Activated naive CD8-positive, alpha-beta T cell treated with anti-CD3 and anti-CD28 coated beads, Interleukin-2, amount 10 ng/mL, durations not matched to agents 7 days and 5 days (primary cell): ENCODE measurements at places on chromosomes 1 and 21. TPM values are rescaled to one million over a fixed set of nuclear protein-coding genes. Genes with fewer than 3 reads are reported as not detected.

Gene HSPB7
- total RNA-seq: not detected

- H3K27ac ChIP-seq: no peak overlapping the region
- H3K4me3 ChIP-seq: no peak overlapping the region
- peaks cover 29% of the 10 kb centered on the region for H3K4me1 ChIP-seq
- H3K27me3 ChIP-seq: no peaks in the 10 kb centered on the region
- H3K36me3 ChIP-seq: peaks cover 38% of the 10 kb centered on the region
Measured at GRCh38 chr1:11746795-11747487, 11.0 kb downstream of the AGTRAP start.

- H3K4me3 ChIP-seq: no peak overlapping the region
- peak; percentile 40 for DNase-seq
- H3K36me3 ChIP-seq: no peaks in the 10 kb centered on the region
- no peak overlapping the region for H3K27ac ChIP-seq
- peaks cover 6% of the 10 kb centered on the region for H3K4me1 ChIP-seq
Measured at GRCh38 chr1:48227165-48228013, 4.9 kb downstream of the SLC5A9 start.

DNA sequence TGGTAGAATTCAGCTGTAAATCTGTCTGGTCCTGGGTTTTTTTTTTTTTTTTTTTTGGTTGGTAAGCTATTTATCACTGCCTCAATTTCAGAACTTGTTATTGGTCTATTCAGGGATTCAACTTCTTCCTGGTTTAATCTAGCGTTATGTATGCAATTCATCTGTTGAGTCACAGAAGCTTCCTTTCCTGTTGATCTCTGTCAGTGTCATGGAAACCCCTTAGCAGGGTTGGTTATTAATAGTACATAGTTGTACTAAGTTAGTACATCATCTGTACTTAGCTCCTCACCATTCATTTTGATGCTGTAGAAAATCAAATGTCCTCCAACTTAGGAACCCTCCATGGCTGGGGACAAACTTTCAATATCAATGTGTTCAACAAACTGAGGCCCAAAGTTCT, 51.0 kb upstream of the BARHL2 start:
- peaks cover 13% of the 10 kb centered on the region for H3K27me3 ChIP-seq
- no peak overlapping the region for H3K4me3 ChIP-seq
- no peak for DNase-seq
- peaks cover 4% of the 10 kb centered on the region for H3K4me1 ChIP-seq
- no peak overlapping the region for H3K27ac ChIP-seq

- no peak overlapping the region for H3K27ac ChIP-seq
- H3K4me1 ChIP-seq: peaks cover 12% of the 10 kb centered on the region
- peaks cover 1% of the 10 kb centered on the region for H3K36me3 ChIP-seq
- H3K4me3 ChIP-seq: no peak overlapping the region
Measured at GRCh38 chr1:160993544-160994193, 27.3 kb downstream of the F11R start.

Gene VSIG8
- total RNA-seq: not detected

- DNase-seq: no peak
- peak overlapping the region; percentile 32 for H3K27ac ChIP-seq
- no peak overlapping the region for H3K4me3 ChIP-seq
- H3K4me1 ChIP-seq: peaks cover 9% of the 10 kb centered on the region
- no peaks in the 10 kb centered on the region for H3K27me3 ChIP-seq
Measured at GRCh38 chr1:212782422-212783154, 9.0 kb downstream of the NSL1 start.

Gene TRIM33
- 43.8 TPM for total RNA-seq

GRCh38 chr1:115670476-115671175, 28.9 kb downstream of the VANGL1 start:
- DNase-seq: no peak
- H3K27me3 ChIP-seq: peaks cover 2% of the 10 kb centered on the region
- no peak overlapping the region for H3K4me3 ChIP-seq
- peaks cover 16% of the 10 kb centered on the region for H3K36me3 ChIP-seq

- H3K27me3 ChIP-seq: peaks cover 9% of the 10 kb centered on the region
- H3K27ac ChIP-seq: no peak overlapping the region
- DNase-seq: no peak
- no peaks in the 10 kb centered on the region for H3K36me3 ChIP-seq
- H3K4me1 ChIP-seq: peaks cover under 1% of the 10 kb centered on the region
- H3K4me3 ChIP-seq: no peak overlapping the region
Measured at GRCh38 chr21:17660452-17660851, 47.8 kb upstream of the BTG3 start.

DNA sequence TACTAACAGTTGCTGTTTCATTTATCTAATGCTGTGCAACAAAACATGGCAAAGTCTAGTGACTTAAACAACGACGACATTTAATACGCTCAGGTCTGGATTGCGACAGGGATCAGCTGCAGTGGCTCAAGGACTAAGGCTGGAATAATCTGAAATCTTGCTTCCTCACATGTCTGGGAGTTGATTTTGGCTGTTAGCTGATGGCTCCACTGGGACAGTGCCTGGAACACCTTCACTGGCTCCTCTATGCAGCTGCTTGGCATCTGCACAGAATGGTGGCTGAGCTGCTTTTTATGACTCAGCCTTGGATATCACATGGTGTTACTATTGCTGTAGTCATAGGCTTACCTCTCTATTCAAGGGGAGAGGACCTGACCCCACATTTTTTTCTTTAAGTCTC, 24.0 kb upstream of the BTG3 start:
- H3K4me1 ChIP-seq: no peaks in the 10 kb centered on the region
- no peaks in the 10 kb centered on the region for H3K27me3 ChIP-seq
- no peak overlapping the region for H3K27ac ChIP-seq
- H3K4me3 ChIP-seq: no peak overlapping the region
- peaks cover 1% of the 10 kb centered on the region for H3K36me3 ChIP-seq

- H3K27ac ChIP-seq: no peak overlapping the region
- H3K36me3 ChIP-seq: no peaks in the 10 kb centered on the region
- H3K4me1 ChIP-seq: no peaks in the 10 kb centered on the region
- no peaks in the 10 kb centered on the region for H3K27me3 ChIP-seq
Measured at GRCh38 chr1:43315963-43316737, 15.4 kb downstream of the TIE1 start.

DNA sequence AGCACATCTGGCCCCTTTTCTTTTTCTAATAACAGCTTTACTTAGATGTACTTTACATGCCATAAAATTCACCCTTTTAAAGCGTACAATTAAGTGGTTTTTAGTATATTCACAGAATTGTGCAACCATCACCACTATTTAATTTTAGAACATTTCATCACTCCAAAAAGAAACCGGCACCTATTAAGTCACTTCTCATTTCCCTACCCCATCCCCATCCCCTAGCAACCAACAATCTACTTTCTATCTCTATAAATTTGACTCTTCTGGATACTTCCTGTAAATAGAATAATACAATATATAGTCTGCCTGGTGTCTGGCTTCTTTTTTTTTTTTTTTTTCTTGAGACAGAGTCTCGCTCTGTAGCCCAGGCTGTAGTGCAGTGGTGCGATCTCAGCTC, 59.5 kb upstream of the ENAH start:
- no peaks in the 10 kb centered on the region for H3K27me3 ChIP-seq
- no peaks in the 10 kb centered on the region for H3K4me1 ChIP-seq
- DNase-seq: no peak
- no peaks in the 10 kb centered on the region for H3K36me3 ChIP-seq
- no peak overlapping the region for H3K4me3 ChIP-seq

DNA sequence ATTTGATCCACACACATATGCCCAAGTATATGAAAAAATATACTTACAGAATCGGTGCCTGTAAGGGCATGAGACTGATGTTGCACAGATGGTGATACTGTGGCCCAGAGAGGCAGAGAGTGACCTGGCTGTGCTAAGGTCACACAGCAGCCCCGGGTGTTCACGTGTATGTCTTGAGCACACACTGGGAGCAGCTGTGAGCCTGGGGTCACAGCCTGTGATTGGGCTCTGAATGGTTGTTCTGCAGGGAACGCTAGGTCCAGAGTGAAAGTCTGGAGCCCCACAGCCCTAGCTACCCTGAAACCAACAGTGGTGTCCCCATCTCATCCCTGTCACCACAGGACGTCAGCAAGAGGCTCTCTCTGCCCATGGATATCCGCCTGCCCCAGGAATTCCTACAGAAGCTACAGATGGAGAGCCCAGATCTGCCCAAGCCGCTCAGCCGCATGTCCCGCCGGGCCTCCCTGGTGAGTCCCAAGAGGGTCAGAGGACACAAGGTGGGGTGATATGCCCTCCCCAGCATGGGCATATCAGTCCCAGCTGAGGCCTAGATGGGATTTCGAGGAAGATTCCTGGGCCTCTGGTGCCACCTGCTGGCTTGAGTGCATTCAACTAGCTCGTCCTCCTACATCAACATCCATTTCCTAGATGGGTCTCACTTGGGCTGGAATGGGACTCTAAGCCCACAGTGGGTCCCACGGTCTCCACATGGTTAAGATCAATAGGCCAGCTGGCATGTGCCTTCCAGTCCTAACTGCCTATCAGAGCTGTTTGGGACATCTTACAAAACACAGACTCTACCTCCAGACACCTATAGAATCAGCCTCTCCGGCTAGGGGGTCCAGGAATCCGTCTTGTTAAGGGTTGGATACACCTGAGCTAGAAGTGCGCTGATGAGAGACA, 19.7 kb downstream of the CDK18 start:
- peak; percentile 80 for DNase-seq
- no peaks in the 10 kb centered on the region for H3K4me1 ChIP-seq
- no peaks in the 10 kb centered on the region for H3K36me3 ChIP-seq
- H3K4me3 ChIP-seq: no peak overlapping the region

- H3K4me3 ChIP-seq: peak overlapping the region; percentile 97
- H3K36me3 ChIP-seq: peaks cover 32% of the 10 kb centered on the region
- peaks cover 47% of the 10 kb centered on the region for H3K4me1 ChIP-seq
- DNase-seq: no peak
- peak overlapping the region; percentile 91 for H3K27ac ChIP-seq
- no peaks in the 10 kb centered on the region for H3K27me3 ChIP-seq
Measured at GRCh38 chr1:42957229-42957879, 1.3 kb downstream of the SLC2A1 start.

GRCh38 chr1:18211764-18212163, 104.2 kb downstream of the IGSF21 start:
- H3K27me3 ChIP-seq: no peaks in the 10 kb centered on the region
- H3K4me1 ChIP-seq: no peaks in the 10 kb centered on the region
- no peak overlapping the region for H3K27ac ChIP-seq
- no peak for DNase-seq
